ENCODE measurements at places on chromosomes 13 and 19. TPM values are rescaled to one million over a fixed set of nuclear protein-coding genes. Genes with fewer than 3 reads are reported as not detected.

- no peak for DNase-seq
Observed at GRCh38 chr19:38196245-38196837, 27.7 kb downstream of the DPF1 start.

- no peak for DNase-seq
Observed at GRCh38 chr13:29457299-29457698, 138.2 kb downstream of the SLC7A1 start.

DNA sequence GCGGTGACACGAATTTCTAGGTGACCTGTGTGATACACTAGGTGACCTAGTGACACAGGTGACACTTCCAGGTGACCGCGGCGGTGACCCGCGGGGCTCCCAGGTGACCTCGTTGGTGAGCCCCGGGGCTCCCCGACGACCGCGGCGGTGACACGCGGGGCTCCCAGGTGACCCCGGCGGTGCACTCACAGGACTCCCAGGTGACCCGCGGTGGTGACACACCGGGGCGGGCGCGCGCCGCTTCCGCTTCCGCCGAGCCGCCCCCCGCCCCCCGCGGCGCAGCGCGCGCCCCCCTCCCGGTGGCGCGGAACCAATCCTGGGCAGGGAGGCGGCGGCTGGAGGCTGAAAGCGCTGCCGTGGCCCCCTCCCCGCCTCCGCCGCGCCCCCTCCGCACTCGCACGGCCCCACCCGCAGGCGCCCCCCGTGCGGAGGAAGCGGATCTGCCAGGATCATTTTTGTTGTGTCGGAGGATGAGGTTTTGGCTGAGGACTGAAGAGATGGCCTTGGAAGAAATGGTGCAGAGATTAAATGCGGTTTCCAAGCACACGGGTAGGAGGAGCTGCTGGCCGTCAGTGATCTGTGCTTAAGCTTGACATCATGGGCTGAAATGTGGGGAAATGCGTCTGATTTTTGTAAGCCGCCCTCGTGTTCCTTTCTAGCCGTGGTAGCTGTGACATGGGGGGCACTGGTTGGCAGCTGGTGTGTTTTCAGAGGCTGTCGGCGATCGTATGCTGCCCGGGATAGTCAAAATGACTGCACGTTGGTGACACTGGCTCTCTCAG lies at the start of gene MCF2L:
Gene MCF2L (plus strand): TSS at position 305 of the 782 bp plus-strand sequence. CDS start 166 bp downstream, at position 471.
- DNase-seq, result peak; percentile 80

- no peak for DNase-seq
Observed at GRCh38 chr19:45664575-45664974, 3.4 kb upstream of the GIPR start.

- DNase-seq, result peak; percentile 20
Observed at GRCh38 chr19:50465986-50466705, 10.2 kb upstream of the EMC10 start.

DNA sequence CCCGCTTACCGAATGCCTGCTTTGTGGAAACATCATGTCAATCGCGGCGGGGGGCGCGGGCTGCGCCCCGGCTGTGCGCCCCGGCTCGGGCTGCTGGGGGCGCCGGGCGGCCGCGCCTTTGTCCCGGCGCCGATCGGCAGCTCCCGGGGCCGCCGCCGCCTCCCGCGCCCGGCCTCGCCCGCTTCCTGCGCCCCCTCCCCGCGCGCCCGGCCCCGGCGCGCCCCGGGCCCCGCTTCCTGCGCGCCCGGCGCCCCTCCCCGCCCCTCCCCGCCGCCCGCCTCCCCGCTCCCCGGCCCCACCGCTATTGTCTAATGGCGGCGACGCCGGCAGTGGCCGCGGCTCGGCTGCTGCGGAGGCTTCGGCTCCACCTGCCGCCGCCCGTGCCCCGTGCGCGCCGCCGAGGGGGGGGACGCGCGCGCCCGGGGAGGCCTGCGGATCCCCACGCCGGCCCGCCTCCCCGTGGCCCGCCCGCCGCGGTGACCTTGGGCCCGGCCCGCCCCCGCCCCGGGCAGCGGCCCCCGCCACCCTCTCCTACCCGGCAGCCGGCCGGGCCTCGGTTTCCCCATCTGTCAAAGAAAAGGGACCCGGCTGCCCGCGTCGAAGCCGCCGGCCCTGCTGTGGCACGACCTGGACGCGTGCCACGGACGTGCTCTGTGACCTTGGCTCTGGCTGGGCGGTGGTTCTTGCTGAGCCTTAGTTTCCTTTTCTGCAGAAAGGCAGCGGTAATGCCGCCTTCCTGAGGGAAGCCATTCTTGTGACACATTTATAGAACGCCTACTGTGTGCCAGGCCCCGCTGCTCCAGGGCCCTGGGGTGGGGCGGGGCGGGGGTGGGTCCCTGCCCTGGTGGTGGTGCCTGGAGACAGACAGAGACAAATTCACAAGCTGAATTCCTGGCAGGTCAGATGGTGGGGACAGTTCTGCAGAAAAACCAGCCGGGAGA lies at the start of gene TLE5:
Gene TLE5 (minus strand): TSS at position 331 of the 941 bp plus-strand sequence. CDS start 295 bp downstream, at position 36.
- peak; percentile 86 for DNase-seq

DNA sequence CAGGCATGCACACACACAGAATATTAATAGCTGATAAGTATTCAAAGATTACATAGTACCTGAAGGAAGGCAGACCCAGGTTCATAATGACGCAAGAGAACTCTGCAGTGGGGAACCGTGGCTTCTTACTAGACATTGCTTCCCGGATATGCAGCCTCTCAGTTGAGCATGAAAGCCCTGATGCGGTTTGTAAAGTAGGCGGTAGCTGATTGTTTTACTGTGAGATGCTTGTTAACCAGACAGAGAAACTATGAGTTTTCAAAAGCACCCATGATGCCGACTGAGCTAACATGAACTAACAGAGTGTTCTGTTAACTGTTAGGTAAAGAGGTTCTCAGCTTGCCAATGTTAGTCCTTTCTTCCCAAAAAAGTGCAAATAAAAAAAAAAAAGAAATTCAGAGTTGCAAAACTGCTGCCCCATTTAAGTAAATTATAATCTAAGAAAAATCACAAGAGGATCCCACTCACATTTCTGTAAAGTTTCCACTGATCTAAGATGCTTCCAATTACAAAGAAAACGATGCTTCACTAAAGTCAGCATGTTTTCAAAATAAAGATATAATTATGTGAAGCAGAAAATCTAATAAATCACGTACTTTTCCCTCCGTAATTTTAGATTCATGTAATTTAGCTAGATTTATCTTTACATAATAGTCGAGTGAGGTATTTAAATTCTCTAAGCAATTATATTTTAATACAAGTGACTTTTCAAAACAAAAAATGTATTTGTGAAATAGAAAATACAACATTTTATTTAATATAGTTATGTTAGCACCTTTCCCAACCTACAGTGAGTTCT lies 2.2 kb downstream of the FLT1 start:
- no peak for DNase-seq

DNA sequence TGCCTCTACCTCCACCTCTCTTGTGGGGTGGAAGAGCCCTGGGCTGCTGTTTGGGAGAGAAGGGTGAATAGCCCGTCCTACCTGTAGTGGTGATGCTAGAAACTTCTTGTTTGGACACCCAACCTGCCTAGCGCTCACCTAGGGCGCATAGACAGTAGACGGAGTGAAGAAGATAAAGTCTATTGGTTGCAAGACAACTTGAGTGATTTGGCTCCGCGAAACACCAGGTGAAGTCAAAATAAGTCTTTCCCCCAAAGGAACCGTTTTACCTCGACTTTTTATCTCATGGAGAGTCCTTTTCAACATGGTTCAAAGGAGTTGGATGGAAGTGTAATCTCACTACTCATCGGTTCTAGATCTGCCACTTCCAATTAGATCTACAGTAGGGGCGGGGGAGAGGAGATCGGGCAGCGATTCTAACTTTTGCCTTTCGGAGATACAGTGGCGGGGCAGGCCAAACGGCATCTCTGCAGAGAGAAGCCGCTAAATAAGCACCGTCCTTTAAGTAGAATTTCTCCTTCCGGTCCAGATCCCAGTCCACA lies 694 bp upstream of the ZIC5 start:
- DNase-seq, result no peak

GRCh38 chr19:13034636-13035035 lies 39.4 kb downstream of the NFIX start:
- DNase-seq, result no peak

DMRTC2 gene
- total RNA-seq, result not detected

MIR17HG gene
- 8.4 TPM for total RNA-seq

CBARP gene
- total RNA-seq, result 4.2 TPM
